ENCODE measurements at places on chromosomes 7 and 10.

DNA sequence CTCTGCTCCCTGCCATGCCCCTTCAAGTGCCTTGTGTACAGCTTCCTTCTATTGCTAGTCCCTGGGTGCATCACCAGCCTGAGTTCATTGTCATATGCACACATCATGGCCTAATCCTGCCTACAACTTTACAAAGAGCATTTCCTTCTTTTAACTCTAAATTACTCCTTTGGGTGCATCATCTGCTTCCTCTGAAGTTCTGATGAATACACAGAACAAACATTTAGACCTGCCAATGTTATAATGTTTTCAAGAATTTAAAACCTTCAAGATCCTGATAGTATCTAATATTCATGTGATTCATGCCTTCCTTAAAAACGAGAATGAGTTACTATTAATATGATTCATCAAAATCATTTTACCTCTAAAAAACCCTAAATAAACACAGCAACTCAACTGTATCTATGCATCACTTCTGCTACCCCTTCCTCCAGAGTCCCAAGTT is 357.1 kb downstream of the MAGI2 start:
- DNase-seq: no peak

GRCh38 chr10:103470761-103471653 is 8.0 kb downstream of the CALHM3 start:
- DNase-seq: no peak

DNA sequence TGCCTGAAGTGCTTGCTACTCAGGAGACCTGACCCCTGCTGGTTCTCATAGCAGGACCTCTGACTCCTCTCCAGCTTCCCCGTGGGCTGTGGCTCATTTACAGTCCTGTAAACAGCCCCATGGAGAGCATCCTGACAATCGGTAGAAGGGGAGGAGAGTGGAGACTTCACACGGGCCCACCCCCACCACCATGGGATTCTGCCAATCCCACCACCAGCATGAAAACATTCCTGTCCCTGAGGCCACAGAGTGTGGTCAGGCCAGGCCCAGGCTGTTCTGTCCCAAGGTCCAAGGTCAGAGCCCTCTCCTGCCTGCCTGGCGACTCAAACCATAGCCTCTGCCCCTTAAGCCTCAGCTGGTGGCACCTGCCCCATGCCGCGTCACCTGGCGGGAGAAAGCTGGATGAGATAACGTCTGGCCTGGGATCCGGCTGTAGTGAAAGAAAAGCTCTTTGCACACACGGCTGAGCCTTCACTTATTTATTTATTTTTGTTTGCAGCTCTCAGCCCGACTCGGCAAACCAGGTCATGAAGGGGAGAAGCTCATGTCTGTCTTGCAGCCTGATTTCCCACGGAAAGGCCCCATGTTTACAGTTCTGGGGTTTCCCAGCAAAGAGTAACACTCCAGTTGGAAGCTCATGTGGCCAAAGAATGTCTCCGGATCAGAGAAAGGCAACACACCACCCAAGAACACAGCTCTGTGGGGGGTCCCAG is 293.6 kb upstream of the ZMIZ1 start:
- DNase-seq: no peak

- peak; percentile 96 for DNase-seq
Measured at GRCh38 chr7:47763063-47763974, 181.4 kb upstream of the TNS3 start.

GRCh38 chr10:88080213-88080612 is 216.8 kb downstream of the PTEN start:
- no peak for DNase-seq

GRCh38 chr10:27019827-27020226 is 80.5 kb downstream of the ANKRD26 start:
- no peak for DNase-seq

DNA sequence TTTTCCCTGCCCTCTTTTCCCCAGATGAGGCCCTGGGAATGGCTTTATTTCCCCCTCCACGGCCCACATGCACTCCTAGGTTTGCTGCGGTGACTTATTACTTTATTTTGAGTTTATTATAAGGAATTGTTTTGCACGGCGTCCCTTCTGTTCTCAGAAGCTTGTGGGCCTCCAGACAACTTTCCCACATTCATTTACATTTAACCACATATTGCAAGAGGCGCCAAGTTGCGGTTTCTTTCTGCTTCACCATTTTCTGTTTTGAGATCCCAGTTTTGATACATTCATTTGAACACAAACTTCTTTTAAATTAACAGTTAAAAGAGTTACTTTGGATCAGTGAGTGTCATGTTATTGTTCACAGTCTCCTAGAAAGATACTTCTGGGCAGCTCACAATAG is 532.5 kb upstream of the MGMT start:
- DNase-seq: no peak

DNA sequence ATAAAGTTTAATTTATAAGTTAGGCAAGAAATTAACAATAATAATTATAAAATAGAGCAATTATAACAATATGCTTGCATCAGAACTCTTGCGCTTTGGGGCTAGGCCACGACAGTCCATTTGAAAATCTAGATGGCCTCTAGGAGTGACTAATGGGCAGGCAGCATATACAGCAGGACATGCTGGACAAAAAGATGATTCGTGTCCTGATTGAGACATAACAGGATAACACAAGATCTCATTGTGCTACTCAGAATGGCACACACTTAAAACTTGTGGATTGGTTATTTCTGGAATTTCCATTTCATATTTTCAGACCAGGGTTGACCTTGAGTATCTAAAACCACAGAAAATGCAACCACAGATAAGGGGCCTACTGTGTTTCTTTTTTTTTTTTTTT is 27.5 kb downstream of the CTNNA3 start:
- DNase-seq: no peak

DNA sequence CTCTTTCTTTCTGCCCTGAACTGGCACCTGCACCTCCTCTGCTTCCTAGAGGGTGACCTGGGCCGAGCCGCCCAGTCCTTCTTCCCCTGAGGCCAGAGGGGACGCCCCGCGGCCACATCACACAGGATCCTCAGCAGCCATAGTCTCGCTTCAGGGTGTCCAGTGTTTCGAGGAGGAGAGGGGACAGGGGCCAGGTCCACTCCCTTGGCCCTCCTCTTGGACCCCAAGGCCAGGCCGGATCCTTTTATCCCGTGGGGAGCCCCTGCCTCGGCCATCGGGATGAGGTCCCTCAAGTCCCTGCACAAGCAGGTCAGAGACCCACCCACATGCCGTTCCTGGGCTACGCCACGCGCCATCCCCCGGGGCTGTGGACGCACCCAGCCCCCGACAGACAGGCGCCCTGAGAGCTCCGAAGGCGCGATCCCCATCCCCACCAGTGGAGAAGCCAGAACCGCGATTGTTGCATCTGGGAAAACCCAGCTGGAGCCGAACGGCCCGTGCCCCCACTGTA is 3.6 kb downstream of the BHLHA15 start:
- DNase-seq: no peak

DNA sequence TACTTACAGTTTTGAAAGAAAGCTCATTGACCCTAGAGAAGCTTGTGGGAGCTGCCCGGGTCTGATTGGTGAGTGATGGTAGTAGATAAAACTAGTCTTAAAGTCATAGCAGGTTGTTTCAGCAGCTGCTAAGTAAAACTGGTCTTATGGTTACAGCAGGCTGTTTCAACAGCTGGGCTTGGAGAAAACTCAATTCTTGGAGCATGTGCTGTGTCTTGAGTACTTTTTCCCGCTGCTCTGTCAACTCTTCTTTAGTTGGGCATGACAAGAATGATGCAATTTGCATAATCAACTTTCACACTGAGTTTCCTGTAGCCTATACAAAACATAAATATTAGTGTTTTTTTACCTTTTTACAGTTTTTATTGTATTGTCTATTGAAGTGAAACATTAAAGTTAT is 707.9 kb downstream of the AUTS2 start:
- DNase-seq: no peak

DNA sequence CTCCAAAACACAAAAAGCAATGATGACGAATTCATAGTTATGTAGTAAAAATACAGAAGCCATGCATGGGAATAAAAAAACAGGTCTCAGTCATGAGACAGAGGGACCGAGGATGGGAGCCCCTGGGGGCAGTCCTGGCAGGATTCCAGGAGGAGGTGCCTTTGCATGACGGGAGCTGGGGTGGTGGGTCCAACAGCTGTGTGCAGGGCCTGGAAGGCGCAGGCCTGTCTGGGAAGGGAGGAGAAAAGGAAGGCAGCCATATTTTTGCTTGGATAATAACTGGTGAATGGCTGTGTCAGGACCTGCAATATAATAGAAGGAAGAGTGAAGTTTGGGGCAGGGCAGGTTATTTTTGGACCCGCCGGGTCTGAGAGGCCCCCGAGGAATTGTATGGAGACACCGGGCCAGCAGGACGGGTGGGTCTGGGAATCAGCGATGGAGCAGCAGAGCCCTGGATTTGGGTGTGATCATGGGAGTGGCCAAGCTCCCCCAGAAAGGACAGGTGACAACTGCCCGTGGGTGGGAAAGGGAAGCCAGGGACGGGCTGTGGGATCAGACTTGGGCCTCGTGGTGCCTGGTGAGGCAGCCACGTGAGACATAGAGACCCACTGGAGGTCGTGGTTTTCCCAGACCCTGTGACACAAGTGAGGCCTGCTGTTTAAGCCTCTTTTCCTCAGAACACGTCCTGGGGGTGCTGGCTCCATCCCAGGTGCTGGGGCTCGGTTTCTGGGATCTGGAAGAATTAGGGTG is 2.9 kb upstream of the JAKMIP3 start:
- no peak for DNase-seq

DNA sequence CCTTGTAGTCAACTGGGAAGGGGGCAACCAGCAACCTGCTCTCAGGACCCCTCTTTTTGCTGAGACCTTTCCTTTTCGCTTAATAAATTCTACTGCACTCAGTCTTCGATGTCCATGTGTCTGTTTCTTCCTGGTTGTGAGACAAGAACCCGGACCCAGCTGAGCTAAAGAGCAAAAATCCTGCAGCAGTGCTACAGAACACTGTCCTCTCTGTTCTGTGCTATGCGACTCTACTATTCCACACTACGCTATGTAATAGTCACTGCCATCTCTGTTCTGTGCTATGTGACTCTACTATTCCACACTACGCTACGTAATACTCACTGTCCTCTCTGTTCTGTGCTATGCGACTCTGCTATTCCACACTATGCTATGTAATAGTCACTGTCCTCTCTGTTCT is 34.3 kb downstream of the DIP2C start:
- no peak for DNase-seq

DNA sequence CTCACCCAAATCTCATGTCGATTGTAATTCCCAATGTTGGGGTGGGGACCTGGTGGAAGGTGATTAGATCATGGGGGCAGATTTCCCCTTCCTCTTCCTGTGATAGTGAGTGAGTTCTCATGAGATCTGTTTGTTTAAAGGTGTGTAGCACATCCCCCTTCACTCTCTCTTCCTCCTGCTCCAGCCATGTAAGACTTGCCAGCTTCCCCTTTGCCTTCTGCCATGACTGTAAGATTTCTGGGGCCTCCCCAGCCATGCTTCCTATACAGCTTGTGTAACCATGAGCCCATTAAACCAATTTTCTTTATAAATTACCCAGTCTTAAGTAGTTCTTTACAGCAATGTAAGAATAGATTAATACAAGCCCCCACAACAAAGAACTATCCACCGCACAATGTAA is 109.9 kb upstream of the JAZF1 start:
- DNase-seq: no peak

- no peak for DNase-seq
Measured at GRCh38 chr7:51138123-51139085, 178.2 kb downstream of the COBL start.

- no peak for DNase-seq
Measured at GRCh38 chr10:79378647-79379511, 31.6 kb downstream of the PPIF start.

DNA sequence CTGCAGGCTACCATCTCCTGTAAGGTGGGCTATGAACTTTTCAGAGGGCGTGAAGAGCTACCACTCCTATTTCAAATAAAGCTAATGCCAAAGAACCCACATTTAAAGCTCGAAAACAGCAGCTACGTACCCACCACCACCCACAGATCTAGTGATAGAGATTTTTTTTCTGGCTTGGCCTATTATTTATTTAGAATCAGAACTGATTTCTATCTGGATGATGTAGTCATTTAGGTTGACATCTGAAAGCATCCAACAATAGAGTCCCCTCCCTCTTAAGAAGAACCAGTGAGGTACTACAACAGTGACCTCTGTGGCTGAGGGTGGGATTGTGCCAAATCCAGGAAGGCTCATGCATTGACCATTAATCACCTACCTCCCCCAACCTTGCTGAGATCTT is 113.8 kb upstream of the ADO start:
- no peak for DNase-seq

GRCh38 chr10:80015911-80016830 is 62.3 kb upstream of the TMEM254 start:
- no peak for DNase-seq

DNA sequence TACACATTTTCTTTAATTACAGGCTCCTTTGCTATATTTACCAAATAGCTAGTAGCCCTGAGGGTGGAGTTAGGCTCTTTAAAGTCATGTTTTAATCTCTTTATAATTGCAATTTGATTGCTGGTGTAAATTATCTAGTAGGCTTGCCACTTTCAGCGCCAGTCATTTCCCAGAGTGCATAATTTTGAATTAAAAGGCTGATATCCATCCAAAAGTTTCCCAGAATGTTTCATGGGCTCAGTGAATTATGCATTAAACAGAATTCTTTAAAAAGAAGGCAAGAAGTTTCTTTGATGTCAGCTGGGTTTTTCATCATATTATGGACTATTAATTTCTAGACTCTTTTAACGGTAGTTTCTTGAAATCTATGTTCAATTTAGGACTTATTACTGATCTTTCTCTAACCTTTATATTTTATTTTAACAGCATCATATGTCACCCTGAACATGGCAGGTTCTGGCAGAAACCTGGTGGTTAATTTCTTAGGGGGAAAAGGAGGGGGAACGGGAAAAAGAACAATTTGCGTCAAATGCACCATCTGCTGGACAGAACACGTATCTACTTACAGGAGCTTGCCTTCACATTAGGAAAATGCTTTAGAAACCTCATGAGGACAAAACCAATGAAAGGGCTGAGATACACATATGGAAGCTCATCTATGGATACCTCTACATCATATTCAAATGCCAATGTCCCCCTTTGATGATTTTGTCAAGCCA is 171.1 kb downstream of the GRM3 start:
- peak; percentile 12 for DNase-seq

- peak; percentile 58 for DNase-seq
Measured at GRCh38 chr10:124340033-124340760, 78.5 kb downstream of the OAT start.

- DNase-seq: no peak
Measured at GRCh38 chr7:36762394-36762793, 38.1 kb upstream of the AOAH start.

DNA sequence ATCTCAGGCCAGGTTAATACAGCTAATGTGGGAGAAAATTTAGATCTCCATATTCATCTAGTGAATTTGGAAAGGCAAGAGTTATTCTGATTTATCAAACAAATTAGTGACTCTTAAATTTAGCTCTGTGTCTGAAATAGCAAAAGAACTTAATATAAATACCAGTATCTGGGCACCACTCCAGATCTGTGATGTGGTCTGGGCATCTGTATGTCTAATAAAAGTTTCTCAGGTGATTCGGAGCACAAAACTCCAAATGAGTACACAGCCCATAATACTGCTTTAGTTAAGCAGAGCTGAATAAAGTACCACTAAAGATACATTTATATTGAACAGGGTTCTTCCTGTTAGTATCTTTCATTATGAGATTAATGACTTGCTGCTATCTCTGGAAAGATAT is 261.4 kb downstream of the BAMBI start:
- DNase-seq: no peak

Measured in Panc1 (cell line).